ENCODE measurements at places on chromosomes 4 and X.

DNA sequence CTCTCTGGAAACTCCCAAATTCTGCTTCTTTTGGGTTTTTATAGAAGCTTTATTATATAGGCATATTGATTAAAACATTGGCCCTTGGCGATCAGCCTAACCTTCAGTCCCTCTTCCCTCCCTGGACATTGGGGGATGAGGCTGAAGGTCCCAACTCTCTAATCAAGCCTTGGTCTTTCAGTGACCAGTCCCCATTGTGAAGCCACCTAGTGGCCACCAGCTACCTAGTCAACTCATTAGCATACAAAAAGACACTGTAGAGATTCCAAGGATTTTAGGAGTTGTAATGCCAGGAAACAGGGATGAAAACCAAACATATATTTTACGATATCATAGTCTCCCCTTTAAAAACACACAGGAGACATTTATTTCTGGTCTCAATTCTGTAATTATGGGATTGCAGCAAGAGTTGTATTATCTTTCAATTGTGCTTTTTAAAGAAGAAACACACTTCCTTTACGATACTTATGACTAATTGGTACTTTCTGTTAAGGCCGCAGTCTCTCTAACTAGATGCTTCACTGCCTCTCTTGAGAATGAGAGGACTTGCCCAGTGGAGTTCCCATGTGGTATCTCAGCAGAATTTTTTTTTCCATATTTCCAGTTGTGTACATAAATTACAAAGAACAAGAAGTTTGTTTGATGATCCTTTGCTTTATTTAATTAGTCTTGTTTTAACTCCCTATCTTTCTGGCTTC is 58.2 kb downstream of the WDR17 start:
- no peak for DNase-seq

DNA sequence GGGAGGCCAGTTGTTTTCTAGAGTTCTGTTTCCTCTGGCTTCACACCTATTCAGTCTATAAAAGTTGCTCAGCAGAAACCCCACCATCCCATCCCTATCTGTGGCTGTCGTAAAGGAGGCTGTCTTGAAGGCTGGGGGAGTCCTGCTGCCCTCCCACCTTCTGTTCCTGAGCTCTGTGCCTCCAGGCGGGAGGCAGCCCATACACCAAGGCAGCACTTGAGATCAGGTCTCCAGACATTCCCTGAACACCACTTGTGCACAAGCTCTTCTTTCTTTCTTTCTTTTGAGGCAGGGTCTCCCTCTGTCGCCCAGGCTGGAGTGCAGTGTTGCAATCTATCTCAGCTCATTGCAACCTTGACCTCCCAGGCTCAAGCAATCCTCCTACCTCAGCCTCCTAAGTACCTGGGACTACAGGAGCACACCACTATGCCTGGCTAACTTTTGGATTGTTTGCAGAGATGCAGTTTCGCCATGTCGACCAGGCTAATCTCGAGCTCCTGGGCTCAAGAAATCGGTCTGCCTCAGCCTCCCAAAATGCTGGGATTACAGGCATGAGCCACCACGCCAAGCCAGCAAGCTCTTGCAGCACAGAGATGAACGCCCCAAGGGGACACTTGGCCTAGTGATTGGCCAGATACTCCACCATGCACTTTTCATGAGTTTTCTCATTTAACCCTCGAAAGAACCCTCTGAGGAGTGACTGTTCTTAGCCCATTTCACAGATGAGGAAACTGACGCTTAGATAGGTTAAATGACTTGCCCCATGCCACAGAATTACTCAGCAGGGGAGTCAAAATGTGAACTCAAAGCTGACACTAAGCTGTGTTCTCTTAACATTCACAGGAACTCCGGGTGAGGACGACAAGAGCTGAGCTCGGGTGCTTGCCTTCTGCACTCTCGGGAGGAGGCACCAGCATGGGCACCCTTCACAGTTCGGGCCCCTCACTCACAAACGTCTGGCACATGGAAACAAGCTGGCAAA is 55.8 kb upstream of the ENPP6 start:
- no peak for DNase-seq

GRCh38 chrX:134957836-134958235 is 33.0 kb upstream of the SMIM10 start:
- no peak for DNase-seq

DNA sequence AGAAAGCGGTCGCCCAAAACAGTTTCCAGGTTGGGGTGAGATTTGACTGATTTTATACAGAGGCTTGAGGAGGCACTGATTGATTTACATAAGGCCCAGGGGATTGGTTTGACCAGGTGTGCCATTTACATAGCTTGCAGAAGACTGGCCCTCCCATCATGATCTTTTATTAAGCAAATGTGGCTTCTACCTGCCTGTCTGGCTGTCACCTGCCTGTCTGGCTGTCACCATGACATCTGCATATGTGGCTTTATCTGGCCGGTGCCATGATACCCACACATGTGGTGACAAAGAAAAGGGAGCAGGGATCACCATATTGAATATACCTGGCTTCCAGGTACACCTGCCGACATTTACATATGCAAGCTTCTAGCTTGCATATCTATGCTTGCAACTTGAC is 17.0 kb upstream of the CDS1 start:
- DNase-seq: no peak

DNA sequence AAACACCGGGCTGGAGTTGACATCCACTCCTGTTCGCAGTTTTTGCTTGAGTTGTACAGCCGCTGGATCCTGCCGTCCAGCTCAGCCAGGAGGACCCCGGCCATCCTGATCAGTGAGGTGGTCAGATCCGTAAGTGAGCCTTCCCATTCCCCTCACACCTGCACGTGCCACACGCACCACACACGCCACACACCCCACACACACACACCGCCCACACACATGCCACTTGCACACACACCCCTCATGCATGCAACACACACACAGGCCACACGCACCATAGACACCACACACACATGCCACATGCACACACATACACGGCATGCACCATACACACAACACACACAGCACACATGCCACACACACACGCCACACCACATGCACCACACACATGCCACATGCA is 20.1 kb upstream of the MSANTD1 start:
- DNase-seq: no peak

DNA sequence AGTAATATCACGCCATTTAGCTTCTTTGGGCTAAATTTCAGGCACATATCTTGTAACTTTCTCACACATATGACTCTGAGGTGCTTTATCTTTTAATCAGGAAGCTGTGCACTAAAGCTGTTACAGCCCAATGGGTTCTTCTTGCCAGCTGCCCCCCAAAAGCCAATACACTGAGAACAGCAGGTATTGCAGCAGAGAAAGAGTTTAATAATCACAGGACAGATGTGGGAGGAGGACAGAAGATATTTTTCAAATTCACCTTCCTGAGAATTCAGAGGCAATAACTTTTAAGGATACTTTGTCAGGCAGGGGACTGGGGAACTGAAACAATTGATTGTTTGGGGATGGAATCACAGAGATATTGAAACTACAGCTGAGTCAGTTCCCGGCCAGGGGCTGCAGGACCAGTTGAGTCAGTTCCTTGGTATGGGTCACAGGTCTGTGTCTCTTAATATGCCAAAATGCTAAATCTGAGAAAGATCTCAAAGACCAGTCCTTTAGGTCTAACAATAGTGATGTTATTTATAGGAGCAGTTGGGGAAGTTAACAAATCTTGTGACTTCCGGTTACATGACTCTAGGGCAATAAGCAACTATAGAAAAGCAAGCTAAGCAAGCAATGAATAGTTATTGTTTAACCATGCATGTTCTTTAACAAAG is 28.1 kb downstream of the DDIT4L start:
- DNase-seq: no peak

GRCh38 chr4:1315306-1315705 is 25.6 kb downstream of the MAEA start:
- no peak for DNase-seq

DNA sequence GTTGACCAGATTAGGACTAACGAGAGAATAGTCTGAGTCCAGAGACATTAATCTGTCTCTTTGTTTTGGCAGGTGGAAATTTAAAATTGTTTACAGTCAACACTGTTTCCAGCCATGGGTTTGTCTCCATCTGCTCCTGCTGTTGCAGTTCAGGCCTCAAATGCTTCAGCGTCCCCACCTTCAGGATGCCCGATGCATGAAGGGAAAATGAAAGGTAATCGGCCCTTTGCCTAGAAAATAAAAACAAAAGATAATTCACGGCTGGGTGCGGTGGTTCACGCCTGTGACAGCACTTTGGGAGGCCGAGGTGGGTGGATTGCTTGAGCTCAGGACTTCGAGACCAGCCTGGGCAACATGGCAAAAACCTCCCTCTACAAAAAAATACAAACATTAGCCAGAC is 815 bp downstream of the HCCS start:
- no peak for DNase-seq

GRCh38 chr4:35963974-35964515 is 280.3 kb downstream of the ARAP2 start:
- peak; percentile 68 for DNase-seq

- DNase-seq: no peak
Observed at GRCh38 chrX:101195442-101196173, 24.0 kb upstream of the DRP2 start.

- no peak for DNase-seq
Observed at GRCh38 chr4:5040856-5041620, 10.2 kb upstream of the STK32B start.

- peak; percentile 25 for DNase-seq
Observed at GRCh38 chr4:42750091-42750490, 93.2 kb upstream of the ATP8A1 start.

GRCh38 chr4:76504613-76505465 is 69.8 kb downstream of the SHROOM3 start:
- peak; percentile 23 for DNase-seq

GRCh38 chr4:156732634-156733033 is 239.0 kb downstream of the PDGFC start:
- DNase-seq: no peak

DNA sequence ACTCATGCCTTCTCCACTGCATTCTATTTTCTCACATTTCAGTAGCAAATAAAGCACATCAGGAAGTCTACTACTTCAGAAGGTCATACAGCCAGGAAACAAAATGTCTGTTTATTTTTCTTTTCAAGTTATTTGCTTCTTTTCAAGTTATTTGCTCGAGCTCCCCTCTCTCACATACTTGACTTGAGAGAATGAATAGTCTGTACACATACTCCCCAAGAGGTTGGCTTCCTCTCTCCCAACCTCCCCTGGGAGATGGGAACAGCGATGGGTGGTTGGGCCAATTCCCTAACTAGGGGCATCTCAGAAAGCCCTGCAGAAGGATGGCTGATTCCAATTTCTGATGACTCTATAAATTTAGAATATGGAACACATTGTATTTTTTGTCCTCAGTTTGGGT is 64.7 kb upstream of the PTPN13 start:
- DNase-seq: no peak

GRCh38 chrX:11465648-11466411 is 172.6 kb downstream of the AMELX start:
- DNase-seq: no peak

GRCh38 chrX:102995316-102995715 is 58.2 kb downstream of the RAB40AL start:
- no peak for DNase-seq
